ENCODE measurements at places on chromosomes 7 and 10.

- DNase-seq, result no peak
These were observed 14.2 kb downstream of the SNX8 start for GRCh38 chr7:2299870-2300512.

- peak; percentile 19 for DNase-seq
These were observed 79.1 kb downstream of the PRTFDC1 start for GRCh38 chr10:24873281-24873683.

DNA sequence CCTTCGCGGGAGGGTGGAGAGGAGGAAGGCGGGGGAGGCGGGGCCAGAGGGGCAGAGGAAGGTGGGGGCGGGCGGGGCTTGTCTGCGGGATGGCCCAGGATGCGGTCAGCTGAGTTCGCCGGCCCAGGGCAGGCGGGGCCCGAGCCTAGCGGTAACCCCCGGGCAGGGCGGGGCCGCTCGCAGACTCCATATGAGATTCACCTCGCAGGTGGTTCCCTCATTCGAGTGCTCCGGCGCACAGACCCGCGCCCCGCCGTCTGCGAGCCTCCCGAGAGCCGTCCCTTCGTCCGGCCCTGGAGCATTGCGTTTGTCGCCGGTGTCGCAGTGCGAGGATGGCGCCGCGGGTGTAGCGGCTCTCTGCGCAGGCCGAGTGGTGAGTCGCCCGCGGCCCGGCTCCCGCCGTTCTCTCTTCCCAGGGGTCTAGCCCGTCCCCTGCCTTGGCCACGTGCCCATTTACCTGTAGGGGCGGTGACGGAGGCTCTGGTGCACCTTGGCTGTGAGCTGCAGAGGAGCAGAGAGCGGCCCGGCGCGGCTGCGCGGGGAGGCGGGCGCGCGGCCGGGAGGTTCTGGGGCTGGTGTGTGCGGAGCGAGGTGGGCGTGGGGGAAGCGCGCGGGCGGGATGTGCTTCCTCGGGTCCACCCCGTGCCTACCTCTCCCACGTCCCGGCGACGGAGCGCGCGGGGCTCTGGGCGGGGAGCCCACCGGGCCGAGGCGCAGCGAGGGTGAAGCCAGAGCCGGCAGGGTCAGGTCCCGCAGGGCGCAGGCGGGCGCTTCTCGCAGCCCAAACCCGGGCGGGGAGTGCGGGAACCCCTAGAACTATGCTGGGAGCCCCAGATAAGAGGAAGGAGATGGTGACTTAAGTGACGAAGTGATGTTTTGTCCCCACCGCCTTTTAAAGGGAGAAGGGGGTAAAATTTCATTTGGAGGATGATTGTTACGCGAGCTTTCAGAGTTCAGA lies at the start of gene UPP1:
Gene UPP1 (plus strand): TSS at position 220 of the 958 bp plus-strand sequence. CDS start 5,519 bp downstream, outside the sequence.
- peak; percentile 88 for DNase-seq

DNA sequence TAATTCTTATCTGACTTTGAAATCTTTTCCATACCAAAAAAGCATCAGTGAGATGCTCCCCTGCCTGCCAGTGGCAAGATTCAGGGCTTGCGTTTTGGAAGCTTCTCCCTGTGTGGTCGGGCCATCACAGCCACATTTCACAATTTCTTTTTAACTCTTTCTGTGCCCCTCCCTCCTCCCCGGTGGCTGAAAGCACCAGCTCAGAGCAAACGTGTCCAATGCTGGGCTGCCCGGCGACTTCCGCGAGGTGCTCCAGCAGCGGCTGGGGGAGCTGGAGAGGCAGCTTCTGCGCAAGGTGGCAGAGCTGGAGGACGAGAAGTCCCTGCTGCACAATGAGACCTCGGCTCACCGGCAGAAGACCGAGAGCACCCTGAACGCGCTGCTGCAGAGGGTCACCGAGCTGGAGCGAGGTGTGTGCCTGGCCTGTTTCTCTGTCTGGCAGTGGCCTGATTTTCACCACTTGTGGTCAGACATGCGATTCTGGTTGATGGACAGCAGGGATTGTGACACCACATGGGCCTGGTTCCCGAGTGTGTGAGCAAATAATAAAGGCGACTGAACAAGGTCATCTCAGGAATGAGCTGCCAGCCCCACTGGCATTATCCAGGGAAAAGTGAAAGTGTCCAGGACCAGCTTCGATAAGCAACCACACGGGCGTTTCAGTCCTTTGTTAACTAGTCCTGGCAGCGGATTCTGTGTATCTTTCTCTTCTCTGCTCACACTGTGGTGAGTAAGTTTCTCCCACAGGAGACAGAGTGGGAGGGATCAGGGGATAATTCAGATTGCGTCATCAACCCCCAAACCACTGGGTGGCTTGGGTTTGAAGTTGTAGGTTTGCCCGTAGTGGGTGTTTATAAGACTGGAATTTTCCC lies 2.6 kb downstream of the NPTX2 start:
- DNase-seq, result peak; percentile 44

GRCh38 chr7:50595491-50596102 lies 30.4 kb upstream of the DDC start:
- DNase-seq, result peak; percentile 56

- peak; percentile 57 for DNase-seq
These were observed 87.1 kb downstream of the SLC16A9 start for GRCh38 chr10:59622320-59623132.

- no peak for DNase-seq
These were observed 512.9 kb downstream of the SUGCT start for GRCh38 chr7:40647719-40648118.

DNA sequence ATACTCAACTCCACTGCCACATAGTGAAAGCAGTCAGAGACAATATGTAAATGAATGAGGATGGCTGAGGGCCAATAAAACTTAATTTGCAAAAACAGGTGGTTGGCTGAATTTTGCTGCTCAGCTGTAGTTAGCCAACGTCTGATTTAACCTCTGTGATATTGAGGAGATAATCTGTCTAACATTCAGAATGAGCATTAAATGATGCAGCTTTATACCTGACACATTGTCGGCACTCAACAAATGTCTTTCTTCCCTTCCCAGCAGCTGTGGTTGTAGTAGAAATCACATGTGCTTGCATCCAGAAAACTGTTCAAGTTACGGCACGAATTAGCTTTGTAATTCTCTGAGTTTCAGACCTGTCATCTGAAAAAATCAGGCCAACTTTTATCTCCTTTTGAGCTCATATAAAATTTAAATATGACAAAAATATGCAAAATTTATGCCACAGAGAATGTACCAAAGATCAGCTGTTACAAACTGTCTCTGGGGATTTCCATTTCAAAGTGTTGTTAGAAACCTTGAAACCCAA lies 1239.7 kb downstream of the GATA3 start:
- no peak for DNase-seq

- no peak for DNase-seq
These were observed 99.7 kb downstream of the PAXIP1 start for GRCh38 chr7:154903083-154903731.

DNA sequence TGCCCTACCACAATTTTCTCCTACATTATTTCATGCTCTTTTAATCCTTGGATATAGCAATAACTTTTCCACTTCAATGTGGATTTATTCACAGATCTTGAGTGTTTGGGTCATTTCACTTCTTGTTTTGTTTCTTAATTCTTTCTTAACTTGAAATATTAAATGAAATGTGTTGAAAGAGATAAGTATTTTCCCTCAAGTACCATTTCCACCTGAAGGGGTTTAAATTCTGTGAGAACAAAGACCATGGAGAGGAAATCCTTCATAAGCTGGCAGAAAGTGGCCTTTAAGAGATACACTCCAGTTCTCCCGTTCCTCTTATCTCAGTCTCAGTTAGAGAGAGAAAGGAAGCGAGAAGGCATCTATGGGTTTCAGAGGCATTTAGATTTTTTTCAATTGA lies 14.1 kb upstream of the DLD start:
- no peak for DNase-seq

DNA sequence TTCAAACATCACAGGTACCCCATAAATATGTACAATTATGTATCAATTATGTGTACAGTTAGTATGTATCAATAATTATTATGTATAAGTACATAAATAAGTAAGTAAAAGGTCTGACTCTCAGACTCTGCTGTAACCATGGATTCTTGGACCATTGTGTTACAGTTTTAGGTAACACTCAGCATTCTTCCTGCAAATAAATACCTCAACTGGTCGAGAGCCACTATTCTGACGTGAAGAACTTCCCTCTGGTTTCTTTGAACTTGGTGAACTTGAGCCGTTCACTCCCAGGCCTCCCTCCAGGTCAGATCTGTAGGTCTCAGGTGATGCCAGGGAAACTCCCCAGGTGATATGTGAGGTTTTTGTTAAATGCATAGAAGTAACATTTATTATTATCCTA lies 191.8 kb upstream of the PLXNA4 start:
- no peak for DNase-seq

GRCh38 chr10:44300666-44301649 lies 83.9 kb downstream of the CXCL12 start:
- no peak for DNase-seq

GRCh38 chr7:33054261-33054964 lies 8.2 kb downstream of the NT5C3A start:
- no peak for DNase-seq

DNA sequence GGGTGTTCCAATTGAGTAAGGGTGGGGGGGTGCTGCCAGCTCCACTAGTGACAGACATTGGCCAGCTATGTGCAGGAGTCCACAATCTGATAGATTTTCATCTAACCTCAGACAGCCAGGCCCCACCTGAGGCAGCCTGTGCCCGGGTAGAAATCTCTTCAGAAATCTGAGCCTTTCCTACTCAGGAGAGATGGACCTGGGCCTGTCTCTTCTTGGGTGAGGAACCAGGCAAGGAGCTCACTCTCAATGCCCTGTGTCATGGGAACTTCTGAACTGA lies 86.9 kb downstream of the UBE2H start:
- no peak for DNase-seq

DNA sequence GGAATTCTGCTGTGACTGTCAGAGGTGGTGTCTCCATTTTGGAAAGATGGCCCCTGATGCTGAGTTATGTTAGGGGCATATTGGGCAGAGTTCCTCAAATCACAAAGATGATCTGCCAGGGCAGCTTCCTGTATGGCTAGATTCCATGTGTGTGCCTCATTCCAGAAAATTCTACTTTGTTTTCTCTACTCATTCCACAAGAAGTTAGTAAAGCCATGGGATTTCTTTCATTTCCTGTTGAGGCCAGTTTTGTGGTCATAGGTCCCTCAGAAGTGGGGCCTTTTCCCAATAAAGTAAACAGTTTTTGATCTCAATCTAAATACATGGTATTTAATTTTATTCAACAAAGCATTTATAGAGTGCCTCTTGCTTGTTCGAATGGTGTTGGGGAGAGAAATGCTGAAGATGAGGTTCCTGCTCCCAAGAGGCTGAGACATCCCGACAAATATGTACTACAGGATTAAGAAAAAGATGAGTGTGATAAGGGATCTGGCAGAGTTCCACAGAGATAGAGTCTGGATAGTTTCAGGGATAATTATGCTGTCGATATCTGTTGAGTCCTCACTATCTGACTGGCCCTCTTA lies 33.0 kb downstream of the MINDY4 start:
- no peak for DNase-seq

DNA sequence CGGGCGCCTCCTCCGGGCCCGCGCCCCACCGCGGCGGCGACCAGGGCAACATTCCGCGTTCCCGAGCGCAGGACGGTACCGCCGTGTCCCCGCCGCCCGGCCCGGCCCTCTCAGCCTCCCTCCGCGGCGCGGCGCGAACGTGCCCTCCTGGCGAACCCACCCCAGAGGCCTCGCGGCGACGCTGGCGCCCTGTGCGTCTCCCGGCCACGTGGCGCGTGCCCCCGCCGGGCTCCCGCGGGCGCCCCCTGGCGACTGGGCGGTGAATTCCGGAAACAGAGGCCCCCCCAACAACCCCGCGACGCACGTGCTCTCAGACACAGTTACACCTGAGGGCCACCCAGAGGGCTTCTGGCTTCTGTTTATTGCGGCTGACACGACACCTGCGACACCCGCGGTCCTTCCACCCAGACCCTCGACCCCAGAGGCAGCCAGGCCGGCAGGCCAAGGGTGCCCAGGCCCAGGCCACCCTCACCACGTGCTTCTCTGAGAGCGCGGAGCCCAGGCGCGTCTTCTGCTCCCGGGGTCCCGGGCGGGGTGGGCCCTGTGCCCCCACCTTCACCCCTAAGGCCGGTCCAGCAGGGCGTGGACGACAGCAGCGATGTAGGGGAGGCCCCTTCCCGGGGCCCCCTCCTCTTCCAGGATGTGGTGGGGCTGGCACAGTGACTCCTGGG lies at the start of gene SAP25:
Gene SAP25 (minus strand): TSS at position 210 of the 671 bp plus-strand sequence. CDS start 158 bp downstream, at position 52.
- DNase-seq, result peak; percentile 70

GRCh38 chr7:128236924-128237586 lies 4.0 kb upstream of the LEP start:
- no peak for DNase-seq

DNA sequence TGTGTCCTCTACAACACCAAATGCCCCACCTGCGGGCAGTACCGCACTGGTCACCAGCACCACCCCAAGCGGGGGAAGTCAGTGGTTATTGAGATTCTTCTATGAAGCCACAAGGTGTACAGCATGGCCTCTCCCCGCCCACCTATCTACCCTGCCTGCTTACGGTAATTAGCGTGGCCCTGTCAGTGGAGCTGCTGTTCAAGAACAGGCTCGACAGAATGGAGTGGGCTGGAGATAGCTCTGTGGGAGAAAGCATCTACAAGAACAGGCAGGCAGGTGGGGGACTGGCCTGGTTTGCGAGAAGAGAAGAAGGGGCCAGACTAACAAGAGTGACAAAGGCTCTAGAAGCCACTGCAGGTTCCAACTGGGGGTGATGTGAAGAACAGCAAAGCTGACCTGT lies 108.3 kb downstream of the RNF216 start:
- DNase-seq, result no peak

- DNase-seq, result no peak
These were observed 350.3 kb downstream of the HPSE2 start for GRCh38 chr10:98885378-98885777.

Data from iPS-NIHi11 (cell line).